ENCODE measurements at places on chromosomes 7 and 10. TPM values are rescaled to one million over a fixed set of nuclear protein-coding genes. Genes with fewer than 3 reads are reported as not detected.

UNCX gene
- total RNA-seq = not detected

PPP1R17 gene
- total RNA-seq = not detected

VWA2 gene
- total RNA-seq = not detected

INMT gene
- 219 TPM for total RNA-seq

UPK3BL2 gene
- not detected for total RNA-seq

NANOS1 gene
- total RNA-seq = 2.7 TPM

GJD4 gene
- not detected for total RNA-seq

CYP2C8 gene
- total RNA-seq = not detected

SEMA4G gene
- total RNA-seq = 0.81 TPM

PDK4 gene
- total RNA-seq = 0.72 TPM

GALNT17 gene
- total RNA-seq = not detected

CALML3 gene
- total RNA-seq = not detected

GCK gene
- not detected for total RNA-seq

MET gene
- total RNA-seq = 7.5 TPM

C10orf67 gene
- not detected for total RNA-seq

AMZ1 gene
- total RNA-seq = 0.25 TPM

SNCG gene
- total RNA-seq = 2.8 TPM

TAS2R5 gene
- total RNA-seq = 1.4 TPM

OIT3 gene
- total RNA-seq = not detected

CAMK1D gene
- total RNA-seq = 2.3 TPM

RSU1 gene
- 32.5 TPM for total RNA-seq

UBN2 gene
- 8.0 TPM for total RNA-seq

ANKRD61 gene
- not detected for total RNA-seq

LGI1 gene
- total RNA-seq = 0.16 TPM

MOGAT3 gene
- not detected for total RNA-seq
